GM12891 (cell line): ENCODE measurements at places on chromosomes 5 and 9.

GRCh38 chr5:147407094-147407681 is 102.7 kb downstream of the DPYSL3 start:
- no peak for DNase-seq

- no peak for DNase-seq
These were observed 2.5 kb downstream of the MAPK9 start for GRCh38 chr5:180289433-180289832.

- DNase-seq, result no peak
These were observed 27.7 kb downstream of the DUSP1 start for GRCh38 chr5:172743112-172743959.

GRCh38 chr5:139648205-139649081 is at the start of gene CXXC5:
Gene CXXC5, plus strand, starts transcription at chr5:139648349. Its CDS starts 32,175 bp downstream, at chr5:139680524.
- peak; percentile 86 for DNase-seq

DNA sequence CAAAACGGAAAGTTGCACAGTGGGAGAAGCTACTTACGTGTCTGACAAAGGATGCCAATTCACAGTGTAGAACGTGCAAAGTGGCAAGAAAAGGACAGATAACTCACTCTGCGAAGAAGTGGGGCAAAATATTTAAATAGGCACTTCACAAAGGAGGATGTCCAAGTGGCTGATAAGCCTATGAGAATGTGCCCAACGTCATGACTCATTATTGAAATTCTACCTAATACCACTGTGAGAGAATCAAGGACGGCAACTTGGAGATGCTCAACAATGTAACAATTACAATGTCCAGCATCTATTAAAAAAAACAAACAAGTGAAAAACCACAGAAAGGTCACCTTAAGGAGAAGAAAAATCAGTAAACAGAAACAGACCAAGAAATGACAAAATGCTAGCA is 59.0 kb downstream of the NACC2 start:
- DNase-seq, result no peak

DNA sequence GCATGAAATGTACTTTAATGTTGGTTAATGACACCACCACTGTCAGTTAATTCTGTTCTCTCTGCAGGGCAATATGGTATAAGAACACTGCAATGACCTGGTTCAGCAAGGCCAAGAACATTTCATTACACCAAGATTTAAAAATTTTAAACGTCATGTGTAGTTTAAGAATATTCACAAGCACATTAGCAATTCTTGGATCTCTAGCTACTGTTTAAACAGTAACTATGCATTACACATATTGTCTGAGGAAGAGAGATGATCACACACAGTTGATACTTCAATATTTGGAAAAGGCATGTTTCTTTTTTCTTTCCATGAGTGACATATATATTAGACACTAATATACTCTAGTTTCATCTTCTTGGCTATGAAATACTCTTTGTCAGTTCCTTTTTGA is 143.0 kb downstream of the ADAMTS12 start:
- no peak for DNase-seq

DNA sequence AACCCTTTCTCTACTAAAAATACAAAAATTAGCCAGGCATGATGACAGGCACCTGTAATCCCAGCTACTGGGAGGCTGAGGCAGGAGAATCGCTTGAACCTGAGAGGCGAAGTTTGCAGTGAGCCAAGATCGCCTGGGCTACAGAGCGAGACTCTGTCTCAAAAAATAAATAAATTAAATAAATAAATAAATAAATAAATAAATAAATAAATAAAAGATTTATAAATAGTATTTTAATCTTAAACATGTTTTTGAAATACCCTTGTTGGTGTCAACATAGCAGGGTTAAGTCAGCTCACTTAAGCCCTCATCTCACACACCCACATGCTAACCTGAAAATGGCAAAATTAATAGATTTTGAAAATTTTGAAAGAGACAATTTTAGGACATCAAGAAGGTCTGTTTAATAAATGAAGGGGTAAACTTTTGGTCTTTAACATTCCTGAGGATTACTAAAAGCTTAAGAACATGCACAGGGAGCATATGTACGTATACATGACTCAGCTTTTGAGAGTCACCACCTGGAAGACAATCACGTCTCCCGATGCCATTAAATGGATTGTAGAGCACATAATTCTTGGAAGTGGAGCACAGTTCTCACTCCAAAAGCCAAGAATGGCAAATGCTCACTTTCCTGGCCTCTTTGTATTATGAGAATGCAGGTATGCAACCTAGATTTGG is 202.5 kb downstream of the GDNF start:
- no peak for DNase-seq

DNA sequence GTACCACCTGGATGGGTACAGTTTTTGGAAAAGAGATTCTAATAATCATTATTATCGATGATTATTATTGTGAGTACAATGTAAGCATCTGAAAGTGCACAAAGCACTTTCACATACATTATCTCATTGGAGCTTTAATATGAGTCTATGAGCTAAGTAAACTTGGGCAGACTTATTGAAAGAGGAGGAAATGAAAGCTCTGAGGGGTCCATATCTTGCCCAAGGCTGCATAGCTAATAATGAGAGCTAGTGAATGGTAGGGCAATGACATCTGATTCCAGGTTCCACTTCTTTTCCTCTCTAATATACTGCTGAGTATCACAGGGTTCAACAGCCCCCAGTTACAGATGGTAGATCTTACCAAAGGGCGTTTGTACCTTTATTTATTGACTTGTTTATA is 26.1 kb downstream of the TIMD4 start:
- no peak for DNase-seq

DNA sequence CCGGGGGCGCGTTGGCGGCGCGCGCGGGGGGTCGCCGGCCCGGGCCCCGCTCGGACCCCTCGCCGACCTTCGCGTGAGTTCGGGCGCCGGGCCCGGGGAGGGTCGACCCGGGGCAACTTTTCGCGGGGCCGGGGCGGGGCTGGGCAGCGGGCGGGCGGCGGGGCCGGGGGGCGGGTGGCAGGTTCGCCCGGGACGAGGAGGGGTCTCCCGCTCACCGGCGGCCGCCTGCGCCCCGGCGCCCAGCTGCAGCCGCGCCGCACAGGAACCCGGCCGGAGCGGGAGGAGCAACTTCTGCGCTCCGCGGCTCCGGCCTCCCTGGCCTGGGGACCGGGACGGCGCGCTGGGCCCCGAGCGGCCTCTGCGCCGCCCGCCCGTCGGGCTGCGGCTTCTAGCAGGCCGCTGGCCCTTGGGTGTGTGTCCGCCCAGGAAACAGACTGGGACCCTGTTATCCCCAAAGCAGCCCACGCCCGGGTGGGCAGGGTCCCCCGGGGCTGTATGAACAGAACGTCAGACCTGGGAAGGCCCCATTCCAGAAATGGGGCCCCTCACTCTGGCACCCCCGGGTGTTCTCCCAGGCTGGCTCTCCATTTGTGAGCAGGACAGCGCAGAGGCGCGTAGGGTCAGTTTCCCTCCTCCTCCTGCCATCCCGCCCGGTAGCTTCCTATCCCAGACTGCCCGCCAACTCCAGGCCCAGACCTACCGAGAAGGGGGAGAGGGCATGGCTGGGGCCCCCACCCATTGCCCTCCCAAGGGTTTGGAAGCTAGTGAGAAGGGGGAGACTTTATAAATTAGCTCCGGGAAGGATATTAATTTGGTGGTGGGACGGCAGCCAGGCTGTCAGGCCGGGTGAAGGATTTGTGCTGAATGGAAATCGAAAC is 708 bp downstream of the RXRA start:
- no peak for DNase-seq

GRCh38 chr5:170362102-170362501 is 27.1 kb downstream of the KCNMB1 start:
- DNase-seq, result no peak

DNA sequence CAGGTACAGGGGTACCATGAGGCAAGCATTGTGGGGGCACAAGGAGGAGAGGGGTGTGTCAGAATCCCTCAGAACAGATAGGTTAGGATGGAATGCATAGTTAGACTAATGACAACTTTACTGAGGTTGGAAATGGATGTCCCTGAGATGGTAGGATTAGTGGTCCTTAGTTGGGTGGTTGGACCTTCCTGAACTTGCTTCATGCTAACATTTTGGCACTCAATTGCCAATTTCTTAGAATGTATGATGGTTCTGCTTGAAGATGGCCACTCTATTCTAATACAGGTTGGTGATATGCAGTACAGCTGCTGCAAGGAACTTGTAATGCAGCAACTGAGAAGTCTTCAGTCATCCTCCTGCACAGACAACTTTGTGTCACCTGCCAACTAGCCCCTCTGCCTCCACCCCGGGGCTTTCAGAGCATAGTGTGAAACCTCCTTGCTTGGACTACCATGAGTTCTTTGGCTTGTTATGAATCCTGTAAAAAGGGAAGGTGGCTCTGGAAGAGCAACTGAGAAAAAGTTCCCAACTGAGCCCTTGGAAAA is 5.4 kb downstream of the CCNI2 start:
- no peak for DNase-seq

DNA sequence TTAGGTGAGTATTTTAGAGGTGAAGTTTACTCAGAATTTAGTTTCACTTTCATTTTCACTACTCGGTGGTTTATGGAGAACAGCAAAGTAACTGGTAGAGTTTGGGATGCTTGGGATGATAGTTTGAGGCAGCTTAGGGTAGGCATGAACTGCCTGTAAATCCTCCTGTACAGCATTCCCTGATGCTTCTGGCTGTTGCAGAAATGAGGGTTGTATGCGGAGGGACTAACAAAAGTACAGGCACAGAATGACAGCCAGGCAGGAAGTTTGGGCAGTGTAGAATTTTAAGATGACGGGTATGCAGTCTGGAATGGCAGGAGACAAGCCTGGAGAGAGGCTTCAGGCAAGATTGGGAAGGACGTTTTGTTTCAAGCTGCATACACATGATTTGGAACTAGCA is 48.0 kb upstream of the FAM120AOS start:
- DNase-seq, result no peak

DNA sequence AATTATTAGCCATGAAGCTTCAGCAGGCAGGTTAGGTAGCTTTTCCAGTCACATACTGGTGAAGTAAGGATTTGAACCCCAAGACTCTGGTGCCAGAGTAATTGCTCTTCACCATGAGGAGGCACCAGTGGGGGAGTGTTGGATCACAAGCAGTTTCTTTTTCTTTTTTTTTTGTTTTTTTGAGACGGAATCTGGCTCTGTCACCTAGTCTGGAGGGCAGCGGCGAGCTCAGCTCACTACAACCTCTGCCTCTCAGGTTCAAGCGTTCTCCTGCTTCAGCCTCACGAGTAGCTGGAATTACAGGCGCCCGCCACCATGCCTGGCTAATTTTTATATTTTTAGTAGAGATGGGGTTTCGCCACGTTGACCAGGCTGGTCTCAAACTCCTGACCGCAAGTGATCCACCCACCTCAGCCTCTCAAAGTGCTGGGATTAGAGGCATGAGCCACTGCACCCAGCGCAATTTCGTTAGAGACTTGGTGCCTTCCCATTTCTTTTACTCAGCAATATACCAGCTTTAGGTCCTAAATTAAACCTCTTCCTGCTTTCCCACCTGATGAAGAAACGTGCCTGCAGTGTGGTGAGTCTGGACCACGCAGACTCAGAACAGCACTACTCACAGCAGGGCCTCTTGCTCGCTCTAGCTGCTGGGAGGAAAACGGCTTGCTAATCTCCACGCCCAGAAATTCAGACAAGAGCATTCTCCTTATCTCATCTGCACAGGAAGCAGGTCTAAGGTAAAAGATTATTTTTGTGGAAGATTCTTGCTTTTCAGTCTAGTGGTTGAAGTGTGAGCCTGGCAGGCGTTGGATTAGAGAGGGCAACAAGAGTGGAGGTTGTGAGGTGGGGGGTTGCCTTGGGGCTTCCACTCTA is at the start of gene S100Z:
Gene S100Z, plus strand, starts transcription at position 596 of the 873 bp plus-strand sequence. CDS start 25,346 bp downstream, outside the sequence.
- no peak for DNase-seq

GRCh38 chr5:31289429-31289828 is 95.9 kb downstream of the CDH6 start:
- no peak for DNase-seq

DNA sequence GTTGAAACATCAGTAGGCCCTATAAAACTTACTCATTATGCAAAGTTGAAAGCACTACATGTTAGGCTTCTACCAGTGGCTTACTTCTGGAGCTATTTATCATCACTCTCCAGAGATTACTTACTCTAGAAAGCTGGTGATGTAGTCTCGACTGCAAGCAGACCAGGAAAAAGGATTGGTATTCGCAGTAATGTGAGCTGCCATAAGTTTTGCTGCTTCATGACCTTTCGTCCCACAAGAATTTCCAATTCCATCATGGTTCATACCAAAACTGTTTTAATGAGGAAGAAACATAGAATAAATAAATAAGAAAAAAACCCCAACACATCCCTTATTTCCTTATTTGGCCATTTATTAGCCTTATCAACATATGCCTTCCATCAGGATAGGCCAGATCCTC is 181.9 kb downstream of the ADAMTS6 start:
- DNase-seq, result no peak

DNA sequence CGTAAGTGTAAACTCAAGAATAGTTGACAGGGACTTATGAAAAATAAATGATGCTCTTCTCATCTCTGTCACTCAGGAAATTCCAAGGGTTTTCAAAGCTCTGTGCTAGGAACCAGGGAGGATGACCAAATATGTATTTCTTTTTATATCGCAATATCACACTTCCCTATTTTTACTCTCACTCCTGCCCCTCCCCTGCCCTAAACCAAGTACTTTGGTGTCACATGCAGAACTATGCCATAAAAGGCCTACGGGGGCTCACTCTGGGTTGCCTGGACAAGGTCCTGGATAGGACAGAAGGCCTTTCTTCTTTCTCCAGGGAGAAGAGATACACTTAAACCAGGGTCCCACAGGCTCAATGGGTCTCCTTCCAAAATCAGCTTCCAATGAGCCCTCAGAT is 8.3 kb upstream of the RETREG1 start:
- DNase-seq, result no peak

- DNase-seq, result no peak
These were observed 187.1 kb upstream of the TBC1D2 start for GRCh38 chr9:98442541-98442940.

DNA sequence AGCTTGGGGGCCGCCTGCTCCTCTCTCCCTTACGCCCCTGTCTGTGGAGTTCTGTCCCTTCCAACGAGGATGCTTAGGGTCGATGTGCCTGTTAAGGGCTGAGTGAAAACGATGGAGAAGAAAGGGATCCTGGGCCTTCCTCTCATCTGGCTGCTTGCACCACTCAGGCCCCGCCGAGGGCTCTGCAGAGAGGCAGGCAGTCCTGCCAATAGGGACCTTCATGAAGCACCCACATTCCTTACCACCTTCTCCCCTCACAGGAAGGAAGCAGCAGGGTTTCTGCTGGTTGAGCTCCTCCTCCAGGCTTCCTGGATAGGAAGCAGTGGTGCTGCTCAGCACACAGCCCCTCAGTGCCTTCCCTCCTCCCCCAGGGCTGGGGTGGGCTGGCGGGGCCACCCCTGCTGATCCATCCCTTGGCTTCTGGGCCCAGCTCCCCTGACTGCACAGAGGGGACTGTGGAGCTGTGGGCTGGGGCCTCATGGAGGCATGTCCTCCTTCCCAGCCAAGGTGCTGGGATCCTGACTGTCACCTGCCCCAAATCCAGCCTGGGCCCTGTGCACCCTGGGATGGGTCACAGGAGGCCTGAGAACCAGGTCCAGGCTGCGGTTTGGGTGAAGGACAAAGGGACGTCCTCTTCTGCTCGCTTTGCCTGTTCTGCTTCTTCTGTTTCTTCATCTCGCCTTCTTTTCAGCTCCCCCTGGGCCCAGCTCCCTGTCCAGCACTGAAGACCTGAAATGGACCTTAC is 50.5 kb downstream of the AHRR start:
- no peak for DNase-seq
